Endothelial cell of umbilical vein (primary cell): ENCODE measurements at places on chromosomes 6 and 20. TPM values are rescaled to one million over a fixed set of nuclear protein-coding genes. Genes with fewer than 3 reads are reported as not detected.
A peak's percentile ranks its signal among the peaks of the same experiment; 100 is the strongest.

HLA-DPB1 gene
- 2.3 and 19.1 TPM in 2 replicates for total RNA-seq

DNA sequence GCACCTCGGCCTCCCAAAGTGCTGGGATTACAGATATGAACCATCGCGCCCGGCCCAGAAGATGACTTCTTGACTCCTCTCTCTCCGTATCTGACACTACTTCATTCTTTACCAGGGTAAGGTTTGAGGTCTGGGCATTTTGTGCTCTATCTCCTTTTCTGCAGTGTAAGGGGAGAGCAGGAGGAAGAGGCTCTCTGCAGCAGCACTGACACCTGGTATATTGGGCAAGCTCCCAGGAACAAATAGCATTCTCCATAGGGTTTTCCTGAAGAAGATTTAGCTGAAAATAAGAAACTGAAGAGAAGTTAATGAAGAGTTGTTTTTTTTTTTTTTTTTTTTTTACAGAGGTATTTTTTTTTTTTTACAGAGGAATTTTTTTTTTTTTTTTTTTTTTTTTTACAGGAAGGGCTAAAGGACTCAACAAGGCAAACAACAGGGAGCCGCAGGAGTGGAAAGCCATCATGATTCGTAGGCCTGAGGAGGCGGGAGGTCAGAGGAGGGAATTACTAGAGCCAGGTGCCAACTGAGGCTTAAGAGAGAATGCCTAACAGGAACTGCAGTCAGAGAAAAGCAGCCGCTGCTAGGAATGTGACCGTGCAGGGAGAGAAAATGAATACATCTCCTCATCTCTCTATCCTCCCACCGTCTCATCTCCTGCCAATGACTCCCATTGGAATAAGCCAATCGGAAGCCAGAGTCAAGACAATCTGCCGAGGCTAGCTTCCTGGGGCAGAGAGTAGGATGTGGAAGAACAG, 34.7 kb upstream of the ADGRF4 start:
- DNase-seq: no peak

TMEM170B gene
- 4.1 and 4.2 TPM in 2 replicates for total RNA-seq

RAMACL gene
- total RNA-seq: 4.0 and 5.3 TPM in 2 replicates

- no peak for DNase-seq
Measured at GRCh38 chr6:170093658-170094596, 197.0 kb downstream of the DLL1 start.

GRCh38 chr20:52476074-52476750, 284.6 kb upstream of the ZFP64 start:
- no peak for DNase-seq

DNA sequence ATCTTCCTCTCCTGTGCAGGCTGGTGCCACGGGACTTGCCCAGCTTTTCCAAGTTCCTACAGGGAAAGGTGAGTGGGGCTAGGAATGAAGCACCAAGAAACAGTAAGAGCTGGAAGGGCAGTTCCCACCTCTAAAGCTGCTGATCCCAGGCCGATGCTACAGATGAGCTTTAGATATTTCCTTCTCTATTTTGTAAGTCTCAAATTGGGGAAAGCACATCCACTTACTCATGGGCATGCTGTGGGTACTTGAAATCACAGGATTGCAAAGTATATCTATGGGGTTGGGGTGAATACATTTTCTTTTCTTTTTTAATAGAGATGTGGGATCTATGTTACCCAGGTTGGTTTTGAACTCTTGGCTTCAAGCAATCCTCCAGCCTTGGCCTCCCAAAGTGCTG, 3.1 kb downstream of the ZBTB2 start:
- DNase-seq: no peak

DNA sequence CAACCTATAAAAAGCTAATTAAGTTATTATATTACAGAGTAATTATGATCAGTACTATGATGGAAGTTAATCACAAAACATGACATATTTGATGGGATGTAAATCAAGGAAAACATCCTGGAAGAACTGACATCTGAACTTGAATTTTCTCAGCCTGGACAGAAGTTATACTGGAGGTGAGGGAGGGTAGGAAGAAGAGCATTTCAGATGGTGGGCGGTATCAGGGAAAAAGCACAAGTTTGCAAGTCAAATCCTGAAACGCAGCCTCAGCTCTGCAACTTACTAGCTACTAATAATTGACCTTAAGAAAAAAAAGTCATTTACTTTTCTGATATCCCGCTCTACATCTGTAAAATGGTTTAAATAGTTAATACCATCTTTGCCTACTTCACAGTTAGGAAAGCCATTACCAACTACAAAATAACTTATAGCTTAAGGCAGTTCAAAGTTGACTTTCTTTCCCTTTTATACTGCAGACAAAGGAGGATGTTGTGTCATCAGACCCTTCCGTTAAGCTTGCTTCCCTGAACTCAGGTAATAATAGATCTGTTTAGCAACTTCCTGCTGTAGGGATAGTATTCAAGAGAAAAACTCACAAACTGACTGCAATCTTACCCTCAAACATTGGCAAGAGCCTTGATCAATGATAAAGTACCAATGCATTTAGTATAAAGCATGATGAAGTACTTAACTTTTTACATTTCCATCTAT, 21.0 kb downstream of the NOL7 start:
- DNase-seq: peak; percentile 41

XKR7 gene
- 0.04 TPM in 1 of 2 replicates, not detected in the other for total RNA-seq

GRCh38 chr6:106426250-106426970, 65.9 kb downstream of the CRYBG1 start:
- DNase-seq: no peak

SPTLC3 gene
- 0.23 and 0.29 TPM in 2 replicates for total RNA-seq

GRCh38 chr6:32819729-32820128, 2.9 kb upstream of the HLA-DOB start:
- DNase-seq: no peak

DNA sequence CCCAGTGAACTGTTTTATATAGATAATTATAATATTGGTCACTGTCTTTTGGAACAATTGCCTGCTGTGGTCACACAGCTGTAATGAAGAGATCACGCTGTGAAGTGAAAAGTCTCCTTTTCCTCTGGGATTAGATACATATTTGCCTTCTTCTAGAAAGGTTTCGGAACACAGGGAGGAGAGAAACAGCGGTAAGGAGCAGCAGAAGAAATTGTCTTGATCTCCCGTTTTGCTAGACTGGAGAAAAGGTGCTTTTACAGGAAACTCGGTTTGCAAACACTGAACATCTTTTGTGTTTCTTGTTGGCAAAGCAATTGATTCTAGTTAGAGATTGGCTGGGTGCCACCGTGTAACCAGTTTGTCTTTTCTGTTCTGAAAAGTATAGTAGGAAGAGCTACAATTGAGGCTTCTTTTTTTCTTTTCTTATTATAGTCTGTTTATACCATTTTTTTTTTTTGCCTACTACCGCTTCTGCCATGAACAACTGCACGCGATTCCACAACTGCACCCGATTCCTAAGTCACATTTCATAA, 404.1 kb upstream of the ID4 start:
- no peak for DNase-seq

- DNase-seq: no peak
Measured at GRCh38 chr6:36533321-36533720, 14.0 kb downstream of the STK38 start.
